Activated naive CD4-positive, alpha-beta T cell treated with anti-CD3 and anti-CD28 coated beads, Interleukin-2, amount 50 U/mL, for 72 hours (primary cell): ENCODE measurements at places on chromosomes 11 and 22.

DNA sequence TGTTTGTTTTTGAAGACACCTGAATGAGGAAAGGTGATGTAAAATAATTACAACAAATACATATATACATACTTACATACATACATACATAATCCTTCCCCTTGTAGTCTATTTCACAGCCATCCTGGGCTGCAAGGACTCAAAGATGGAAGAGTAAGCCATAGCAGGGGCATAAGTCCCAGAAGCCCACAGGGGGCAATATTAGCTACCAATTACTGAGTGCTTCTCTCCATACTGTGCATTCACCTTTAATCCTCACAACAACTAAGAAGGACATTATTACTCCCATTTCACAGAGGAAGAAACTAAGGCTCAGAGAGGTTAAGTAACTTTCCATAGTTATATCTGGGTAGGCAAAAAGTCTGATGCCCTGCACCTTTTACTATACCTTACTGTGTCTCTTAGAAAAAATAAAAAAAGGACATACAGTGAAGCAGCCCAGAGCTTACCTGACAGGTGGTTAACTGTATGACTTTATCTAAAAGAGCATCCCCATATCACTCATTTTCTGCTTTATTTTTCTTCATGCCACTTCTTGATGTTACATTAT lies 2.7 kb downstream of the SERGEF start:
- DNase-seq, result no peak

- DNase-seq, result no peak
Measured at GRCh38 chr22:29690476-29690875, 29.3 kb upstream of the CABP7 start.

GRCh38 chr11:94786264-94787126 lies 18.3 kb downstream of the AMOTL1 start:
- no peak for DNase-seq

DNA sequence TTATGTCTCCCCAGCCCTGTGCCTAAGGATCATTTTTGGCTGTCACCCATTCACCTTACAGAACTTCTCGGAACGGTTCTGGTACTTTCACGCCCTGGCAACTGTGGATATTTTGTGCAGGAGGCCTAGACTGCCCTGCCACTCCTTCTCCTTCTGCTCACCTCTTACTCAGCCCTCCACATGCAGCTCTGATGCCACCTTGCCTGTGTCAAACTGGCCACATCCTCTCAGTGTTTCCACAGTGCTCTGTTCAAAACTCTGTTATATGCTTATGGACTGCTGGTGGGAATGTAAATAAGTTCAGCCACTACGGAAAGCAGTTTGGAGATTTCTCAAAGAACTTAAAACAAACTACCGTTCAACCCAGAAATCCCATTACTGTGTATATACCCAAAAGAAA lies 100.8 kb upstream of the MTMR2 start:
- DNase-seq, result no peak

- no peak for DNase-seq
Measured at GRCh38 chr11:22869325-22869724, 9.1 kb upstream of the CCDC179 start.

GRCh38 chr11:94557992-94558391 lies 9.2 kb upstream of the PIWIL4 start:
- no peak for DNase-seq

- no peak for DNase-seq
Measured at GRCh38 chr22:38239101-38239761, 33.6 kb downstream of the TMEM184B start.

DNA sequence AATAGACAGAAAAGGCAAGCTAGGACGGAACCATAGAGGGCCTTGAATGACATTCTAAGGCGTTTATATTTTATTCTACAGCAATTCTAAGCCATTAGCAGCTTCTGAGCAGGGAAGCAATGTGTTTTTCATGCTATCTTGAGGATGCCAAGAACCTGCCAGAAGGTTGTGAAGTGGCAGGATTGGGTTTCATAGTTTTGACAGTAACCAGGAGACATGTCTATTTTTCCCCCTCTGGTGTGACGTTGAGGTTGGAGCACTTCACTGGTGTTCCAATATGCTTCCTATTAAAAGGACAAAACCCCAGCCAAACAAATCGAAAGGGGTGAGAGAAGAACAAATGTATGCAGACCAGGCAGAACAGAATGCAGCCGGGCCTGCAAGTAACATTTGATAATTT lies 148.2 kb downstream of the SPATA19 start:
- no peak for DNase-seq

- no peak for DNase-seq
Measured at GRCh38 chr11:64037027-64037634, 1.4 kb downstream of the FLRT1 start.

DNA sequence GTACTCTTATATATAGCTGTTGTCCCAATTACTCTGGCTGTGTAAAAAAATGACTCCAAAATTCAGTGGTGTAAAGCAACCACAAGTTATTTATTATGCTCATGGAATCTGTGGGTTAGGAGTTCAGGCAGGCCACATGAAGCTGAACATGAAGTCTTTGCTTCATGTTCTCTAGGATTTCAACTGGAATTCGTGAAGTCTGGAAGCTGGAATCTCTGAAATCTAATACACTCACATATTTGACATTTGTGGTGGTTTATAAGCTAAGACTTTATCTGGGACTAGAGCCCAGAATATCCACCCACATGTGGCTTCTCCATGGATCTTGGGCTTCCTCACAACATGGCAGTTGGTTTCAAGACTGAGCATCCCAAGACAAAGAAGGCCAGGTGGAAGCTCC lies 430.6 kb downstream of the MIAT start:
- no peak for DNase-seq

DNA sequence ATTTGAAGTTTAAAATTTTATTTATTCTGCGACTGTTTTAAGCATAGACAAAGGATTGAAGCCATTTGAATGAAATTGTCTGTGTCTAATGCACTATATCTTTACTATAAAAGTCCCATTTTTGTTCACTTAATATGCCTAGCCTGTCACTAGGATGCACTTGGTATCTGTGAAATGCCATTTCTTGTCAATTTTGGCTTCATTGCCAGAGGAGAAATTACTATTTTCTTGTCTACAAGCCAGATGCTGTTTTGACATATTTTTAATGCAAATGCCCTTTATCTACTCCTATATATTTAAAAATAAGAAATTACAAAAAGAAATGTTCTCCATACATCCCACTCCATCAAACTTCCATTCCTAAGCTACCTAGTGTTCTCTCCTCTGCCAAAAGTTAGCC lies 1704.5 kb upstream of the RAG2 start:
- no peak for DNase-seq

- DNase-seq, result no peak
Measured at GRCh38 chr22:32728291-32728690, 73.2 kb upstream of the TIMP3 start.
